Activated naive CD8-positive, alpha-beta T cell treated with anti-CD3 and anti-CD28 coated beads, Interleukin-2, amount 50 U/mL, for 24 hours (primary cell): ENCODE measurements at places on chromosomes 11 and 22.
A peak's percentile ranks its signal among the peaks of the same experiment; 100 is the strongest.

DNA sequence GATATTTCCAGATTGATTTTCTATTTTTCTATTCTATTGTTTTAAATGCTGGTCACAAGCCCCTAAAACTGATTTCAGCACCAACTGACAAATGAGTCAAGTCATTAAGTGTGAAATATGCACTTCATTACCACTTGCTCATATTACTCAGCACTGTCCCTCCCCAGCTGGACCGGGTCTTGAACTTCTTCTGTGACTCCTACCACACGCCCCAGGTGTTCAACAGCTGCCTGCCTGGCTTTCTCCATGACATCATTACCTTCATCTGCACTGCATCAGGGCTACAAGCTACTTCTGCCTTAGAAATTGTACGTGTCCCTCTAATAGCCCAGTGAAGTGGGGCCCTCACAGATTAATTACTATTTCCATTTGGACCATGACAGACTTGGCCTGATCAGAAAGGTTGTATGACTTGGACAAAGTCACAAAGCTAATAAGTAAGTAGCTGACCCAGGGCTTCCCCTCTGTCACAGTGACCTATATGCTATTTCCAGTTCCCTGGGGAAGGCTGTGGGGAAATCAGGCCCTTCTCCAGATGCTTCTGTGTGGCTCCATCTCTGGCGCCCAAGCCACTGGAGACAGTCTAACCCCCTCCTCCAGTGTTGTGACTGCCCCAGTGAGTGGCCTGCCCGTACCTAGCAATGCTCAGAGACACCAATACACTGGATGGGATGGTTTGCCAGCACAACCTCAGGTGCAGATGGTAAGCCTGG lies 18.1 kb downstream of the TBC1D10A start:
- no peak for DNase-seq

DNA sequence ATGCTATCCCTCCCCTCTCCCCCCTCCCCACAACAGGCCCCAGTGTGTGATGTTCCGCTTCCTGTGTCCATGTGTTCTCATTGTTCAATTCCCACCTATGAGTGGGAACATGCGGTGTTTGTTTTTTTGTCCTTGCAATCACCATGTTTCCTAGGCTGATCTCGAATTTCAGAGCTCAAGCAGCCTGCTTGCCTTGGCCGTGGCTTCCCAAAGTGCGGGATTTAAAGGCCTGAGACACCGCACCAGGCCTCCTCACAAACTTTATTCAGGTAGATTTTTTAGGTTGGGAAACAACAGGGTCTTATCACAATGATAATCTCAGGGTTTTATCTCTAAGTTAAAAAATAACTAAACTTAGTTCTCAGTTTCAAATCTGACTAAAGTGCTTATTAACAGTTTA lies 125.4 kb downstream of the LUZP2 start:
- DNase-seq, result no peak

DNA sequence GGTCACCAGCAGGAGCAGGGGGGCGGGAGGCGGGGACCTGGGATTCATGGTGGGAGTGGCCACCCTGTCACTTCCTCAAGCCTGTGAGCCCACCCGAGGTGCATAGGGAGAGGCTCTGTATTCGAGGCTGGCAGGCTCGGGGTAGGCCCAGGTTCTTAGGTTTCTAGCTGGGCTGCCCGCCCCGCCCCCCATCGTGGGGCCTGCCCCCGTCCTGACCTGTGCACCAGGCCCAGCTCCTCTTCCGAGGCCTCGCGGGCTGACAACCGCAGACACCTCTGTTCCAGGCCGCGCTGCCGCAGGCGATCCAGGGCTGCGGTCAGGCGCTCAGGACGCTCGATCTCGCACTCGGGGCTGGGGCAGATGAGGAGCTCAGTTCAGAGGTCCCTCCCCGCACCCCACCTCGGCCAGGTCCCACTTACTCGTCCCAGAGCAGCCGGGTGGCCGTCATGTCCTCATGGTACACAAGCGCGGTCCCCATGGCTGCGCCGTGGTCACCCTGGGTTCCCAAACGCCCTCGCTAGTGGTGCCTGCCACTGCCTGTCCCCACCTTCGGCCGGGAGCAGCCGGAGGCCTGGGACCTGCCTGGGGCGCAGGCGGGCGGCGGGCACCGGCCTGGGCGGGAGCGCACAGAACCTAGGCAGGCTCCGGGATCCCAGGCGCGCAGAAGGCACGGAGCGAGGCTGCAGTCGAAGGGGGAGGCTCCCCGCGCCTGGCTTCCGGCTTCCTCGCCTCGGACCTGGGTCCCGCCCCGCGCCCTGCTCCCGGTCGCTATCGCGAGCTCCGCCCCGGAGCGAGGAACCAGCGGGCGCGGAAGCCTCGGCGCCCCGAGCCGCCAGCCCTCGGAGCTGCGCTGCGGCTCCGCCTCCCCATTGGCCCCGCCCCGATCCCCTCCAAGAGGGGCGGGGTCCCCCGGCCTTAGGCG lies at the start of gene HDAC10:
TSS of gene HDAC10 (minus strand) at position 711 of the 922 bp plus-strand sequence. CDS start at position 478, 233 bp downstream.
- peak; percentile 88 for DNase-seq

GRCh38 chr22:32579529-32580220 lies 105.1 kb downstream of the FBXO7 start:
- no peak for DNase-seq

GRCh38 chr11:66953081-66953833 lies 4.9 kb downstream of the PC start:
- DNase-seq, result no peak

- DNase-seq, result no peak
These were observed 24.0 kb upstream of the ABCC8 start for GRCh38 chr11:17500673-17501072.

DNA sequence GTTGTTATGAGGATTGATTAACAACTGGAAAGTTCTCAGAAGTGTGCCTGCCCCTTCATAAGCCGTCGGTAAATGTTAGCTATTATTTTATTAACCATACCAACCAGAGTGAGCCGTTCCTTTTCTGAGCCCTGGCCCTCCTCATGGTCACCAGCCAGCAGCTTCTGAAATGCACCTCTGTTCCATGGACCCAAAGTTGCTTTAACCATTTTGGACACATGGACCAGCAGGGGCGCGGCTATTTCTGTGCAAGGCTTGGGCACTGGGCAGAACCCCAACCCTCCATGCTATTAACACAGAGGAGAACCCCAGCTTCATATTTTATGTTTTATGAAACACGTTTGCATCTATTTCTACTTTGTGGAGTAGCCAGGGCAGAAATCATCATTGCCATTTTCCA lies 18.6 kb upstream of the SCGB1A1 start:
- DNase-seq, result no peak

DNA sequence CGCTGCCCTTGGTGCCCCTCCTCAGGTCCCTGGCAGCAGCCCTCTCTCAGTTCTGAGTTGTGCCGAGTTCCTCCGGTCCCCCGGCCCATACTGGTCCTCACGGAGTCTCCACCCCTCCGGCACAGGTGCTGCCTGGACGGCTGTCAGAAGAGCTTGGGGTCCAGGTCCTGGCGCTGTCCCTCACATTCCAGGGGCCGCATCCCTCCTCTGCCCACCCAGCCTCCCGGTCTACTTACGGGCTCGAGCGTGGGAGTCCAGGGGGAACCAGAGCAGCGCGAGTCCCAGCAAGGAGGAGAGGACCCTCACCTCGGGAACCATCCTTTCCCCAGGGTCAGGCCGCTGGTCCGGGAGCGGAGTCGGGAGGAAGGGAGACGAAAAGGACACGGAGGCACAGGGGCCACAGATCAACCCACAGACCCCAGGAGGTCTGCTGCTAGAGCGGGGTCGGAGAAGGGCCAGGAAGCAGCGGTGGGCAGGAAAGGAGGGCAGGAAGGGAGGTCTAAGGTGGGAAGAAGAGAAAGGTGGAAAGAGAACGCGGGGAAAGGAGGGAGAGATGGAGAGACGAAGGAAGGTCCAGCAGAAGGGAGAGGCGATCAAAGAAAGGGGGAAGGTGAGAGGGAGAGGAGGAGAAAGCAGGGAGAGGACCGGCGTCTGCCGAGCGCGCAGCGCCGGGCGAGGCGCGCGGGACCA lies 510 bp downstream of the CHRDL2 start:
- DNase-seq, result no peak

DNA sequence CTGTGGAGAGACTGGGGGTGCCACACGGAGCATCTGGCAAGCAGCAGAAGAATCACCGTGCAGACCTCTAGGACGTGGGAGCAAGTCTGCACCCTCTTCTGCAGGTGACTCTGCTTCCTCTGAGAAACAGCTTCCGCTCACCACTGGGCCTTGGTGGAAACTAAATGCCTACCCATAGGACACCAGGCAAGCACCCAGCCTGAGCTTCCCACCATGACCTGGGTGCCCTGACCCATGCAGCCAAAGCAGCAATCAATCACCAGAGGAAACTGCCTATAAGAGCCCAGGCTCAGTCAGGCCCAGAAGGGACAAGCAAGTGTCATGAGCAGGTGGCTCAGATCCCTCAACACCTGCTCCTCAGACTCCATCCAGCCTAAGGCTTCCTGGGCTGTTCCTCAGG lies 63.4 kb downstream of the IGLL5 start:
- DNase-seq, result no peak

DNA sequence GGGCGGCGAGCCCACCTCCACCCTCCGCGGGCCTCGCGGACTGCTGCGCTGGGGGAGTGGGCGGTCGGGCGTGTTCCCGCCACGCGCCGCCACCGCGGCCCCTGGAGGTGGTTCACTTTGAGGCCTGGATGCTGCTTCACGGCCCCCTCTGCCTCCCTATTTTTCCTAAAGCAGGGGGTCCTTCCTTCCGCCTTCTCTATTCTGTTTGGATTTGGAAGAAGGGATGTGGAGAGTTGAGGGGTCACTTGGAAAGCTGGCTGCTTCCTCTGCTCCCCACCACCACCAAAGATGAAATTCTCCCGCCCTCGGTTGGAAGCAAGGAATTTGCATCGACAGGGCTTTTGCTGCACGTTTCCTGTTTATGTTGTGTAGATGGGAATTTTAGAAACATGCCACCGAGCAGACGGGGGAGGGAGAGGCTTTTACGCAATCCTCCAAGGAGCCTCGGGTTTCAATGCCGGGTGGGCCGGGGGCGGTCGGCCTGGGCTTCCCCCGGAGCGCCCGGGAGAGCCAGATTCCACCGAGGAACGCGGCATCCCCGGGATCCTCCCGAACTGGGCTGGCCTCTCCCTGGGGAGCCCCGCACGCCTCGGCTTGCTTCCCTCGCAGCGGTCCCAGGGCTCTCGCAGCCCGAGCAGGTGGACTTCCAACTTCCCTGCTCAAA lies 403 bp upstream of the SBF2 start:
- DNase-seq, result no peak

- DNase-seq, result no peak
These were observed 24.2 kb downstream of the FLI1 start for GRCh38 chr11:128718064-128718463.

GRCh38 chr11:62646825-62647608 lies 604 bp upstream of the GANAB start:
- no peak for DNase-seq

DNA sequence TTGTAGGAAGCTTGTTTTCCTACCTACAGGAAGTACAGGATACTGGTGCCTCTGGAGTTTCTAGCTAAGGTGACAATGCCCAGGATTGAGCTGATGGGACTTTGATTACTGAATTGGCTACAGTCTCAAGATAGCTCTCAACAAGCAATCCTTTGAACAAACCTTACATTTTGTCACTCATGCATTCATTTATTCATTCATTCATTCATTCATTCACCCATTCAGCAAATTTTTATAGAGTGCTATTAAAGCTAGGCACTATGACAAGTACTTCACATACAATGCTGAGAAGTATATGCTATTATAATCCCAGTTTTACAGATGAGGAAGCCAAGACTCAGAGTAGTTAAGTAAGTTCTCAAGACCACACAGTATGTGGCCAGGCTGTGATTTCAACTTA lies 103.1 kb upstream of the MTMR2 start:
- DNase-seq, result no peak

DNA sequence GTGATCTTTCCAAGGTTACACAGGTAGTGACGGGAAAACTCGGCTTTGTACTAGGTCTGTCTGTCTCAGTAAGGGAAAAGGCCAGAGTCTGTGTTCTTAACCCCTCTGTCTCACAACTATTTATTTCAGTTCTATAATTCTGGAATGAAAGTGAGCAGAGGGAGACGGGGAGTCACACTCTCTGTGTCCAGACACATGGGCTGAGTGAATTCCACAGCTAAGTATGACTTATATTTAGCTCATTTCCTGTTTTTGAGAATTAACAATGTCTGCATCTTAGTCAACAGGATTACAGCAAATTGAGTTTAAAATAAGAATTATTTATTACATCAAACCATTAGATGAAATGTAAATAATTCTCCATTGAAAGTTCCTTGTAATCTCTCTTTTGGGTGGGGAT lies 62.5 kb upstream of the OR4B1 start:
- DNase-seq, result no peak

- DNase-seq, result no peak
These were observed 49.3 kb downstream of the ATXN10 start for GRCh38 chr22:45720839-45721378.

DNA sequence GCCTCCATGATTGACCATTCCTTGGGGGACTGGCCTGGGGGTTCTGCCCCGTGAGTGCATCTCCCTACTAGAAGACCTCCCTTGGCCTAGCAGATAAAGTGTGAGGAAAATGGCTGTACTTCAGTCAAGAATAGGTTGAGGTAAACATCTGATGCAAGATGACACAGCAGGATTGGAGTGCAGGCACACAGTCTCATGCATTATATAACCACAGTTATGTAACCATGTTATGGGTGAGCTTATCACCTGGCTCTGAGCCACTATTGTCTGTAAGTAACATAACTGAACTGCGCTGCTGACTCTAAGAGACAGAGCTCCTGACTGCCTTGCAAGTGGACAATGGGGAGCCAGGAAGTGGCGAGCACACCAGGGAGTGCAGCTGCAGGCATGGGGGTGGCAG lies 378.7 kb upstream of the ANO5 start:
- DNase-seq, result no peak

DNA sequence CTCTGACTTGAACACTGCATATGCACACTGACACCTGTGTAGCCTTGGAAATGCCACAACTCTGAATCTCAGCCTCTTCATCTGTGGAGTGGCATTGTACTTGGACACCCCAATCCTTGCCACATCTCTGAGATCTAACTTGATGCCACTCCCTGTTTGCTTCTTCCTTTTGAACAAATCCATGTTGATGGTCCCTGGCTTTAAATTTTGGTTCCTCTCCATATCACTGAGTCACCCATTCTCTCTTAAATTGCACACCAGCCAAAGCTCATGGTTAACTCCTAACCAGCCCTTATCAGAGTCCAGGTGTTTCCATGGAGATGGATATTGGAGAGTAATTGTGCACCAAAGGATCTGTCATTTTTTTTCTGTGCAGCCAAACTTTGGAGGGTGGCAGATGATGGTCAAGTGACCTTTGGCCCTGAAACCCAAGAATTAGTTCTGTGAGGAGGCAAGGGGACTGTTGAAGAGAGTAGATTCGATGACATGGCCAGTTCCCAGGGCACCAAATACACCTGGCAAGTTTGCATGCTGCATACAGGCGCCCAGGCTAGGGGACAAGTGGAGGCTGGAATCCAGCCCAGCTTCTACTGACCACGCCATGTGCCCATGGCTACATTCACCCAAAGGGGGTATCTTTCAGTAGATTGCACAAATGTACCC lies 25.1 kb upstream of the PAMR1 start:
- DNase-seq, result no peak
